ENCODE measurements at places on chromosomes 16 and 17.

GRCh38 chr17:7977805-7978204 lies 24.6 kb upstream of the GUCY2D start:
- no peak for DNase-seq

DNA sequence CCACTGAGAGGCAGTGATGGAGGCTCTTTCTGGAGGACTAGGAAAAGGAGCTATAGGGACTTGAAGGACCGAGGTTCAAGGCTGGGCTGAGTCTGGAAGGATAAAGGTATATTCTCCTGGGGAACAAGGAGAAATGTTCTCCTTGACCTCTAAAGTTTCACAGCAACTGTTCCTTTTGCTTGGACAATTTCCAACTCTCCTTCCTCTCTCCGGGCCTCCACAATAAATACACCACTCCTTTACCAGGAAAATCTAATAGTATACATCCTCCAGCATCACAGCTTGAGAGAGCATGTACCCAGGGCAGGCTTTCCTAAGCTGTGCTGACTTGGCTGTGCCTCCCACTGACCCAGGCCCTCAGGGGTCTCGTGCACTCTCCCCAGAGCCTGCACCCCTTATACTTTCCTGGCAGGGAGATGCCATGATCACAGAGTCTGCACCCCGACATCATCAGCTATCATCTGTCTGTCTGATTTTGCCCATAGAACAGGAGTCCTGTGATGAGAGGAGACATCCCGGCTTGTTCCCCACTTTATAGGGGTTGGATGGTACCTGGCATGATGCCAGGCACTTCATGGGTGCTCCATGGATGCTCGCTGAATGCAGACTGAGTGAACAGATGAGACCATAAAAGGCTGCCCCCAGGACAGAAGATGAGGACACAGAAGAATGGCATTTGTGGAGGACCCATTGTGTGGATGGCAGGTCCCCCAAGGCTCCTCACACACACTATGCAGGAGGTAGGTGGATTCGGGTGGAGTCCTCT lies 582.6 kb upstream of the CDH5 start:
- no peak for DNase-seq

GRCh38 chr16:2071454-2072202 lies 23.8 kb downstream of the TSC2 start:
- no peak for DNase-seq

- no peak for DNase-seq
Observed at GRCh38 chr17:36691606-36692005, 90.2 kb downstream of the MRM1 start.

DNA sequence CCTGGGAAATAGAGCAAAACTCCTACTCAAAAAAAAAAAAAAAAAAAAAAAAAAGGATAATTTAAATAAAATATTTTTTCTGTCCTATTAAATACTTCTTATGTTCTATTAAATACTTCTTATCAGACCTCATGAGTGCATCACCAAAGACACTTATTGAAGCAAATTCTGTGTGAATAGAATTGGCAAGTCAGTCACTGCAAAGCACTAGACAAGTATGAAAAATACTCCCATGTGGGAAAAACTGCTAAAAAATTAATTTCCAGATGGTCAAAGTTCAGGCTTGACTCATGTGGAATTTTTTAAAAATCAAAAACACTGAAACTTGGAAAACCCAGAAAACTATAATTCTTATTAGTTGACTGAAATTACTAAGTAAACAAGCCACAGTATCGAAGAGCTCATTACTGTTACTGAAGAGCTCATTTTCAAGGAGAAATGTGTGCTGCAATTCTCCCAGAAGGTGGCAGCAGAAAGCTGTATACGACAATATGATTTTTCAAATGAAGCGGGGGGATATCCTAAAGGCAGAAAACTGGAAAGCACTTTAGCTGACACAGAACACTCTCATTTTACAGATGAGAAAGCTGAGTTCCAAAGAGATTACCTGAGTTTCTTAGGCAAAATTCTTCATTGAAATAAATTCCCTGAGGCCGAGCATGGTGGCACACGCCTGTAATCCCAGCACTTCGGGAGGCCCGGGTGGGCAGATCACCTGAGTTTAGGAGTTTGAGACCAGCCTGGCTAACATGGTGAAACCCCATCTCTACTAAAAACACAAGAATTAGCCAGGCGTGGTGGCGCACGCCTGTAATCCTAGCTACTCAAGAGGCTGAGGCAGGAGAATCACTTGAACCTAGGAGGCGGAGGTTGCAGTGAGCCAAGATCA lies 15.9 kb upstream of the FBXO47 start:
- no peak for DNase-seq
